ENCODE measurements at places on chromosomes 4 and X.
A peak's percentile ranks its signal among the peaks of the same experiment; 100 is the strongest.

DNA sequence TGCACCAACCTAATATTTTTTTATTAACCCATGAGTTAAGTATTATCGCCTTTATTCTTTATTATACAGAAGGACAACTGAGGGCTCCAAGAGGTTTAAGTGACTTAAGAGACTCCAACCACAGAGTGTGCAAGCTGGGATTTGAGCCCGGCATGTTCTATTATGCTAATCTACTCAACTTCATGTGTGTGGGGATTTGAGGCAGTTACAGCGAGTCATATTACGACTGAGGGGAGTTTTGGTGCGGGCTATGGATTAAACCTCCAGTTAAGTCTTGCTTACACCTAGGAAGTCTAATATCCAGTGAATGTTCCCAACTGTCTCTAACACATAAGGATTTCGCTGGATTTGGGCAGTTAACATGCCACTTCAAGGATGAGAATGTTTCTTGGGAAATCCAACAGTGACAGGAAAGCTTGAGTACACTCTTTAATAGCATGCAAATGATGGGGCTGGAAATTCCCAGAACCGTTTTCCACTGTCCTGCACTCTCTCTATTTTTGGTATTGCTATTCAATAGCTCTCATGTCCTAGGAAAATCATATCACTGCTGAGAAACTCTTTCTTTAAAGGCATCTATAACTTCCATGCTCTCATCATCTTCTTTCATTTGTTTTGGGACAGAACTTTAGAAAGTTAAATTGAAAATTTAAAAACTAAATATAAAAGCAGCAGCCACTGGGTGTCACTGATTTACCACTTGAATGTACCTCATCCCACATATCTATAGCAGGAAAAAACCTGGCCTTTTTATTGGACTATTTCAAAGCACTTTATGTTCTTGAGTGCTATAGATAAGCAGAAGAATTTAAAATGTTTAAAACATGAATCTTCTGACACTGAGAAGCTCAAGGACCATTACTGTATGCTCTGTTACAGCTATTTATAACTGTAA is 165.1 kb upstream of the TTC29 start:
- DNase-seq, result no peak

GRCh38 chrX:1442724-1443367 is 9.9 kb downstream of the ASMTL start:
- DNase-seq, result peak; percentile 5

DNA sequence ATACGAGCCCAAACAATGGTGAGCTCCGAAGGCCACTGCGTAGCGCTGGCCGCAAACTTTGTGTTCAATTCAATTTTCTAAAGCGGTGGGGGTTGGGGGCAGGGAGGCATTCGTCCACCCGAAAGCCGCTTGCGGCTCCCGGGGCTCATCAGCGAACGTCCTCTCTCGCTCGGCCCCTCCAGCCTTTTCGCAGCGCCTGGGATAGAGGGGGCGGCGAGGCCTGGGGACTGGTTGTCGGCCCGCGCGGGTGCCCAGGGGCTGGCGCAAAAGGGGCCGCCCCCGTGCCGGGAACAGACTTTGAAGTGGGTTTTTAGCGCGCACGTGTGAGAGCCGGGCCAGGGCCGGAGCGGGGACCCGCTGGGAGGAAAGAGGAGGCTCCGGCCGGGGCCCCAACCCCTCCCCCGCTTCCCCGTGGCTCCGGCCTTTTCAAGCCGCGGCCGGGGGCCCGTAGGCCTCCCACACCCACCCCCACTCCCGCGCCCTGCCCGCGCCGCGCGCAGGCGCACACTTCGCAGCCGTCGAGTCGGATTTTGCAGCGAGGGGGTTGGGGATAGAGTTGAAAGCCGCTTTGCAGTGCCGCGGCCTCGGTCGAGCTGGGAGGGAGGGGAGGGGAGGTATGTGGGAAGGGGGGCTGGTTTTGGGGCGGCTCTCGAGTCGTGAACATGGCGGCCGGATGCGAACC is 8.3 kb downstream of the ZIC3 start:
- no peak for DNase-seq

GRCh38 chr4:19402581-19403065 is 849.1 kb upstream of the SLIT2 start:
- DNase-seq, result no peak

DNA sequence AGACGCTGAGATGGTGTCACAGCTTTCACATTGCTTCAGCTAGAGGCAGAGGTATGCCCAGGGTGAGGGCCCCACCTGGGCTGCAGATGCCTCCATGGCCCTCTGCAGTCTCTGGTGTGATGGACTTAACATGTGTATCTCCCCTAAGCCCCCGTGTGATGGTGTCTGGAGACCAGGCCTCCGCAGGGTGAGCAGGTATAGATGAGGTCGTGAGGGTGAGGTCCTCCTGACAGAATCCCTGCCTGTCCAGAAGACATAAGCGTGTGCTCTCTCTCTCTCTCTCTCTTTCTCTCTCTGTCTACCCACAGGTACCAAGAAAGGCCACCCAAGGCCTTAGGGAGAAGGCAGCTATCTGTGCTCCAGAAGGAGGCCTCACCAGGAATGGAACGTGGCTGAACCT is 50.9 kb downstream of the CPZ start:
- DNase-seq, result no peak

DNA sequence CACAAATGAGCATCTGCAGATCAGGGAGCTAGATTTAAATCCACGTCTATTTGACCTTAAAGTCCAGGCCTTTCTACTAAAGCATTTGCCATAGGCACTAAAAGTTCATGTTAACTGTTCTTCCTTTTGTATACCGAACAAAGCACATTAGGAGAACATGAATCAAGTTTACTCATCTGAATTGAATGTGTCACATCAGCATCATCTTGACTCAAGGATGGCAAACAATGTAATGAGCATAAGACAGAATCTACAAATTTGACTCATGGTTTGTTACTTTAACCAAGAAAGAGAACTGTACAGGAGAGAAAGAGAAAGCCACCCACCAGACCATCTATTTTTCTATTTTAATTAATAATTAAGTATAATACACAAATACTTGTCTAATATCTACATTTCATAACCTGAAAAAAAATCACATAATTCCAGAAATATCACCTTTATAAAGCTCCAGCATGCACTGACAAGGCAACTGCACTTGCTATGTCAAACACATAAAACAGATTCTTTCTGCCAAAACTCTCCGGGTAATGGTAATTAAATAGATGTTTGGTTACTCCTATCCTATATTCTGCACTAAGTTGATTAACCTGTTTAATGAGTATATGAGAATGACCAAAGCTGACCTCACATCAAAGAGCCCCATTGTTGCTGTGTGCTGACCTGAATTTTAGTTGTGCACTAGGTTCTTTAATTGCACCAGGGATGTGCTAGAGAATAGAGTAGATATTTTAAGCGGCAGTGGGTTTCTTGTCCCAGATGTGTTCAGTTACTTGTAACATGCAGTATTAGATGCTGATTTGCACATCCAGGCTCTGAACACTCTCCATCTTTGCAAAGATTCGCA is 42.5 kb upstream of the LEF1 start:
- no peak for DNase-seq

- DNase-seq, result no peak
These were observed 38.9 kb downstream of the RGS12 start for GRCh38 chr4:3331511-3332394.

- no peak for DNase-seq
These were observed 3.6 kb upstream of the SLAIN2 start for GRCh38 chr4:48337731-48338130.

DNA sequence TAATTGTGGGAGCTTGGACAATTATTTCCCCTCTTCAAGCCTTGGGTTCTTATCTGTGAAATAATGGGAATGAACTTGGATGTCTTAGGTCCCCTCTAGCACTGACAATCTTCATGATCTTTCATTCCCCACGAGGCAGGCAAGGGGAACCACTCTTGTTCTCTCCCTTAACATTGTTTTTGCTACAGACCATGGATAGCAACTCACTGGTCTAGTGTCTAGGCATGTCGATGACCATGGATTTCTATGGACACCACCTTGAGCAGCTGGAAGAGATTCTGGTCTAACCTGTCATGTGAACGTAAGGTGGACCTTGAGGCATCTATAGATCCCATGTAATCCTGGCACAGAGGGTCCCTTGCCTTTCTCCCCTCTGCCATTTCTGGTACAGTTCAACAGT is 104.1 kb upstream of the DHX15 start:
- DNase-seq, result no peak

- no peak for DNase-seq
These were observed 14.0 kb downstream of the SLIT2 start for GRCh38 chr4:20265726-20266125.

DNA sequence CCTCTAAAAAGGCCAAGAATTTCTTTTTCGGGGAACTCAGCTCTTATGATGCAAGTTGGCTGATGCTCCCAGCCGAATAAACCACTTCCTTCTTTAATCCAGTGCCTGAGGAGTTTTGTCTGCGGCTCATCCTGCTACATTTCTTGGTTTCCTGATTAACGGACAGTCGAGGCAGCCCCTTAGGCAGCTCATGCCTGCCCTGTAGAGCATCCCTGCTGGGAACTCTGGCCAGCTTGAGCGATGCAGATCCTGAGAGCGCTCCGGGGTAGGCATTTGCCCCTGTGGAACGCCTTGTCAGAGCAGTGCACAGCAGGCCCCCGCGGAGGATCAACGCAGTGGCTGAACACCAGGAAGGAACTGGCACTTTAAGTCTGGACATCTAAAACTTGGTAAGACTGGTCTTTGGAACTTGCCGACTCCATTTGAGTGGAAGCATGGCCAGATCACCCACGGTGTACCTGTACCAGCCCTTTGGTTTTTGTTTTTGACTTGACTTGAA is 3.1 kb downstream of the CT45A10 start:
- DNase-seq, result no peak

GRCh38 chr4:75118739-75119138 is 185.8 kb downstream of the PARM1 start:
- DNase-seq, result no peak

- no peak for DNase-seq
These were observed 68.8 kb upstream of the BLTP1 start for GRCh38 chr4:122083351-122083750.

DNA sequence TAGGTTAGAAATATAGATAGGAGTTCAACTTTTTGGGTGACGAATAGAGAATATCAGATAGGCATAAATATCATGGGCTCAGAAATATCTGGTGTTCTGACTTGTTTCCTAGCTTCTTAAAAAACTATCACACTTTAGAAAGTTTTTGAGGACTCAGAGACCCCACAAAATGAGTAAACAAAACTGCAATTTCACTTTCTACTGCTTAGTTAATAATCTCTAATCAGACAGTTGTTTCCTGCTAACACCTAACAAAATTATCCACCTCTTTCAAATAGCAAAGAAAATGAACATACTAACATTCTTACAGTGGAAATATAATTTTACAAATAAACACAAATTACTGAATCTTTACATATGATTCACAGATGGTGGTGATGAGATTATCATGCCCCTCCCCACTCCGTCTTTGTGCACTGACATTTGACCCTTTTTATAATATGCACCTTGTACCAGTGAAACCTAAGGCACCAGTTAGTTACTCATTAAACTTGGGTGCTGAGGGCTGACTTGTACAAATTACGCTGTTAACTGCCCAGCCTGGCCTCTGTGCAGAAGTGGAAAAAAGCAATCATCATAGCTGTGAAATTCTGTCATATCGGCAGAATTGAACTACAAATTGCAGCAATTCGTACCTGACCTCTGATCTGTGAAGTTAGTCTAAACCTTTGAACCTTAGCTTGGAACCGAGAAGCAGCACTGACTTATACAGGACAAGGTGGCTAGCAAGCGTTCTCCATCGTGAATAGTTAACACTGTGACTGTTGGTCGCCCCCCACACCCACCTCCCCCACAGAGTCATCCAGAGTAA is 138.7 kb downstream of the CHRNA9 start:
- DNase-seq, result no peak

GRCh38 chr4:1211891-1212545 is 36.9 kb downstream of the CTBP1 start:
- DNase-seq, result no peak

GRCh38 chr4:187480146-187481145 is 515.1 kb upstream of the ZFP42 start:
- DNase-seq, result no peak

DNA sequence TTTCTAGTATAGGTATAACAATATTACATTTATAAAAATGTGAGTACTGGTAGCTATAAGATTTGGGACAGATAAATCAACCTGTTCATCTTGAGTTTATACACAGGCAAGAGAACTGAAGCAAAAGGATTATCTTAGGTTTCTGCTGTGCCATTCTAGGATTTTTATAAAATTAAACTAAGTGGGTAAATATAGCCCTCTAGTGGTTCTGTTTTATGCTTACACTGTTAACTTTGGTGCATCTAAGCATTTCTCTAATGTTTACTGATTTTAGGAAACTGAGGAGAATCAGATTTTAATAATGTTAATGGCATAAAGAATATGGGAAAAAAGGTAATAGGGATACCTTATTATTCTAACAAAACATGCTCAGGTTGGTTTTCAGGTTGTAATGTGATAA is 1.1 kb upstream of the RRH start:
- DNase-seq, result no peak

- no peak for DNase-seq
These were observed 10.0 kb upstream of the AFF1 start for GRCh38 chr4:86924811-86925210.

DNA sequence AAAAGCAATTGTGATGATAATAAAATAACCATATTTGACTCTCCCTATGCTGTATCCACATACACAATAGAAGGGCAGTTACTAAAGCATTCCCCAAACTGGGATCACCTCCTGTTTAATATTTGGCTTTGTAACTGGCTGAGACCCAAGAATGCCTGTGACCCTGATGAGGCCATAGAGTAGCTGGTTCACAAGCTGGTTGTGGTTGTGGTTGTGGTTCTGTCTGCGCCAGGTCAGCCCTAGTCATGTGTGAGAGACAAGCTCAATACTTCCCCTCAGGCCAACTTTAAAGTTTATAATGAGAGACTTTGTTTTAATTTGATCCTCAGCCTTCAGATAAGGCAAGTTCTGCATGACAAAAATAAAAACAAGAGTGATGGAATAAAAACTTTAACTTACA is 209.9 kb downstream of the PARM1 start:
- no peak for DNase-seq

GRCh38 chr4:102606261-102606660 is 105.1 kb downstream of the NFKB1 start:
- no peak for DNase-seq

GRCh38 chrX:45070116-45071007 is 130.3 kb downstream of the DIPK2B start:
- DNase-seq, result peak; percentile 29

DNA sequence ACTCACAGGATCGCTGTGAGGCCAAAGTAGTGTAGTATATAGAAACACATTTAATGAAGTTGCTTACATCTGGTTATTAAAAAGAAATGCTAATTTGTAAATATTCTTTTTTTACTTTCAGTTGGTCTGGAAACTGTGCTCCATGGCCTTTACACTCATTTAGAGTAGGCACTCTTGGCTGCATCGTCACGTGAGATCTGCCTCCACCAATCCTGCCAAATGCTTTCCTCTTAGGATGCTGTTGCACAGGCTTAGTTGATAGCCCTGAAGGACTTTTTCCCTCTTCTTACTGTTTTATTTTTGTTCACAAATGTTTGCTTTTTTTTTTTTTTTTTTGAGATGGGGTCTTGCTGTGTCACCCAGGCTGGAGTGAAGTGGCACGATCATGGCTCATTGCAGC is 6.3 kb downstream of the CPE start:
- DNase-seq, result no peak

GRCh38 chr4:162839814-162840213 is 326.9 kb downstream of the NAF1 start:
- DNase-seq, result no peak

Data from activated CD4-positive, alpha-beta T cell treated with anti-CD3 and anti-CD28 coated beads, Interleukin-2, amount 10 ng/mL, durations not matched to agents 7 days and 5 days (primary cell).